Osteocyte (in vitro differentiated cells): ENCODE measurements at places on chromosomes 12 and 14. TPM values are rescaled to one million over a fixed set of nuclear protein-coding genes. Genes with fewer than 3 reads are reported as not detected.

TCL1A gene
- not detected in 2 replicates for total RNA-seq

CLEC1A gene
- total RNA-seq = not detected in 2 replicates

TMEM63C gene
- total RNA-seq = 0.11 and 0.39 TPM in 2 replicates

LGR5 gene
- 55.8 and 56.4 TPM in 2 replicates for total RNA-seq

WNT1 gene
- not detected in 2 replicates for total RNA-seq

NFE2 gene
- 0.30 TPM in 1 of 2 replicates, not detected in the other for total RNA-seq

RNASE12 gene
- not detected in 2 replicates for total RNA-seq

FOXG1 gene
- not detected in 2 replicates for total RNA-seq

PITPNM2 gene
- total RNA-seq = 10.1 and 11.0 TPM in 2 replicates

WIF1 gene
- total RNA-seq = not detected in 2 replicates

PLEKHD1 gene
- total RNA-seq = 0.08 and 0.10 TPM in 2 replicates

GRCh38 chr14:75277815-75278421 lies 710 bp upstream of the FOS start:
- H3K4me3 ChIP-seq = peak overlapping the region; percentile 92
- H3K36me3 ChIP-seq = peaks cover 22% of the 10 kb centered on the region
- H3K27ac ChIP-seq = peak overlapping the region; percentile 99
- no peak for DNase-seq
- H3K4me1 ChIP-seq = peaks cover 47% of the 10 kb centered on the region

GRCh38 chr12:46179693-46180452 lies 89.0 kb downstream of the SLC38A1 start:
- H3K27me3 ChIP-seq = no peaks in the 10 kb centered on the region
- DNase-seq = no peak
- no peak overlapping the region for H3K4me3 ChIP-seq
- H3K36me3 ChIP-seq = no peaks in the 10 kb centered on the region
- no peaks in the 10 kb centered on the region for H3K4me1 ChIP-seq
- no peak overlapping the region for H3K27ac ChIP-seq

- DNase-seq = no peak
- H3K4me1 ChIP-seq = peaks cover 26% of the 10 kb centered on the region
- peaks cover 3% of the 10 kb centered on the region for H3K36me3 ChIP-seq
- peak overlapping the region; percentile 73 for H3K27ac ChIP-seq
Measured at GRCh38 chr14:50985859-50986331, 41.6 kb upstream of the PYGL start.

- H3K27me3 ChIP-seq = peaks cover 31% of the 10 kb centered on the region
- peak; percentile 94 for DNase-seq
- no peaks in the 10 kb centered on the region for H3K36me3 ChIP-seq
- peaks cover 14% of the 10 kb centered on the region for H3K4me1 ChIP-seq
- peak overlapping the region; percentile 50 for H3K4me3 ChIP-seq
- H3K27ac ChIP-seq = peak overlapping the region; percentile 61
Measured at GRCh38 chr12:57904848-57905811, 36.2 kb upstream of the ATP23 start.

- H3K4me1 ChIP-seq = peaks cover 2% of the 10 kb centered on the region
- H3K27me3 ChIP-seq = no peaks in the 10 kb centered on the region
- H3K36me3 ChIP-seq = no peaks in the 10 kb centered on the region
- DNase-seq = no peak
Measured at GRCh38 chr12:89083491-89083890, 268.8 kb downstream of the DUSP6 start.

DNA sequence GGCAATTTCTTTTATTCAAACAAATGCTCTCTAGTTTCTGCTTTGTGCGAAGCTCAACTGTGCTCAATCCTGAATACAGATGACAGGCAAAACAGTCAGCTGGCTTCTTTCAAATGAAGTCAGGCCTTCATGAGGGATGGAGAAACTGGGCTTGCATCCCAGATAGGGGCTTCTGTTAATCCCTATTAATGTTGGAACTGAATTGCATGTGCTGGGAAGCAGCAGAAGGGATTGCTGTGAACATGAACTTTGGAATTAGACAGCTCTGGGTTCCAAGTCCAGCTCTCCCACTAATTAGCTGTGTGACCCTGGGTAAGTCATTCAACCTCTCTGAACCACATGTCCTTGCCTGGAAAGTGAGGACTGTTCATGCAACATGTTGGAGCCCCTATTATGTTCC lies 21.1 kb upstream of the CORO1C start:
- no peaks in the 10 kb centered on the region for H3K4me1 ChIP-seq
- no peak for DNase-seq
- H3K27ac ChIP-seq = no peak overlapping the region
- H3K36me3 ChIP-seq = no peaks in the 10 kb centered on the region

GRCh38 chr12:49091836-49092085 lies 2.8 kb downstream of the DHH start:
- H3K4me3 ChIP-seq = no peak overlapping the region
- no peak overlapping the region for H3K27ac ChIP-seq
- peaks cover 36% of the 10 kb centered on the region for H3K4me1 ChIP-seq
- H3K36me3 ChIP-seq = peaks cover 8% of the 10 kb centered on the region

DNA sequence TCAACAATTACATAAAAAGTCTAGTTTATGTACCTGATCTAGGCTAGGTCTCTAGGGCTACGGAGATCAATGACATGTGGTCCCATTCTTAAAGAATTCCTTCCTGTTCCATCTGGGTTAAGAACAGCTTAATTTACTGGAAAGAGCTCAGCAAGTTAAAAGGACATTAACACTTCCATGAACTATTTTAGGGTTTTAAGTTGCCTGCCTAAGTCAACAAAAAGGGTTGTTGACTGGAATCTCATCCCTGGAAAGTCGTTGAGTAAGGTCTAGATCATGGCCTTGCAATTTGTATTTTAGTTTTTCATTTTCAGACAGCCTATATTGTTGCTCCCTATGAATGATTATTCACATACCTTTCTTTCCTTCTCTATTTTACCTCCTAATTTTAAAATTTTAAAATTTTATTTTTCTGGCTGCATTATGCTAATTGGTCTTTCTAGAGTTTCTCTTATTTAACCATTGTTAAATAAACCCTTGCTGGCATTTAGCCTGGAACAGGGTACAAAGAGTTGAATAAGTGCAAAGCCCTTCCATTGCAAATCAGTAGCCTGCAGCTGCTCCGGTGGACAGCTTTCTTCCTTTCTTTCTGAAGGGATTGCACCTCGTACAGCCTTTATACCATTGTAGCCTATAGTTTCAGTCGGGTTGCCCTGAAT lies 66.3 kb downstream of the VRK1 start:
- DNase-seq = no peak
- no peaks in the 10 kb centered on the region for H3K4me1 ChIP-seq
- H3K36me3 ChIP-seq = peaks cover 4% of the 10 kb centered on the region
- H3K27ac ChIP-seq = no peak overlapping the region
- no peaks in the 10 kb centered on the region for H3K27me3 ChIP-seq
- H3K4me3 ChIP-seq = no peak overlapping the region

DNA sequence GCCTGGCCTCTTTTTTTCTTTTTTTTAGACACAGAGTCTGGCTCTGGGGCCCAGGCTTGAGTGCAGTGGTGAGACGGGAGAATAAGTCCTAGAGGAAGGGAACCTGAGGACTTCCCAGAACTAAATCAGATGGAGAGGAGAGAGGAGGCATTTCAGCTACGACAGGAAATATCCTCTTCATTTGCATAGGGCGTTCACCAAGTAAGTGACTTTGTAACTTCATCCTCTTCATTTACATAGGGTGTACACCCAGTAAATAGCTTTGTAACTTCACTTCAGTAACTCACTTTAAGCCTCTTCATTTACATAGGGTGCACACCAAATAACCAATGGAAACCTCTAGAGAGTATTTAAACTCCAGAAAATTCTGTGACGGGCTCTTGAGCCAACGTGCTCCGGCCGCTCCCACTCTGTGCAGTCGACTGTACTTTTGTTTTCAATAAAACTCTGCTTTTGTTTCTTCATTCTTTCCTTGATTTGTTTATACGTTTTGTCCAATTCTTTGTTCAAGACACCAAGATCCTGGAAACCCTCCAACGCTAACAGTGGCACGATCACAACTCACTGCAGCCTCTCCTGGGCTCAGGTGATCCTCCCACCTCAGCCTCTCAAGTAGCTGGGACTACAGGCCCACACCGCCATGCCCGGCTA lies 21.4 kb upstream of the ANKRD9 start:
- no peak for DNase-seq
- no peaks in the 10 kb centered on the region for H3K27me3 ChIP-seq
- H3K27ac ChIP-seq = no peak overlapping the region

- no peak overlapping the region for H3K27ac ChIP-seq
- no peaks in the 10 kb centered on the region for H3K4me1 ChIP-seq
- H3K36me3 ChIP-seq = no peaks in the 10 kb centered on the region
- H3K4me3 ChIP-seq = no peak overlapping the region
- no peak for DNase-seq
- H3K27me3 ChIP-seq = peaks cover 3% of the 10 kb centered on the region
Measured at GRCh38 chr12:3679831-3680230, 73.1 kb downstream of the CRACR2A start.

GRCh38 chr14:24283796-24284460 lies 12.5 kb upstream of the RABGGTA start:
- H3K4me3 ChIP-seq = no peak overlapping the region
- no peaks in the 10 kb centered on the region for H3K36me3 ChIP-seq

DNA sequence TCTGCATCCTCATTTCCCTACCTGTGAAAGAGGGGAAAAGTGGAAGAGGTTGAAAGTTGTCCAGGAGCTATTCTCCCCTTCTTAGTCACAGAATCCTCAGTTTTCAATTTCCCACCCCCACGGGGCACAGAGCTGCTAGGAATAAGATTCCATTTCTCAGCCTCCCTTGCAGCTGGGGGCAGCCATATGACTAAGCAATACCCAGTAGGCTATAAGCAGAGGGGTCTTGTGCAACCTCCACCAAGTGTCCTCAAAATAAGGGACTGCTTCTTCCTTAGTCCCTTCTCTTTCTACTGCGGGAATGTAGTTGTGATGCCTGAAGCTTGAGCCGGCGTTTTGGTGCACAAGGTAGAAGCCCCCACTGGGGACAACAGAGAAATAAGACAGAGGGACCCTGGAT lies 40.9 kb downstream of the VWF start:
- H3K4me1 ChIP-seq = peaks cover 22% of the 10 kb centered on the region
- no peak for DNase-seq
- H3K4me3 ChIP-seq = no peak overlapping the region
- no peaks in the 10 kb centered on the region for H3K27me3 ChIP-seq

- H3K36me3 ChIP-seq = peaks cover 15% of the 10 kb centered on the region
- H3K27me3 ChIP-seq = no peaks in the 10 kb centered on the region
- H3K4me1 ChIP-seq = peaks cover 84% of the 10 kb centered on the region
- H3K27ac ChIP-seq = peak overlapping the region; percentile 65
- H3K4me3 ChIP-seq = no peak overlapping the region
- no peak for DNase-seq
Measured at GRCh38 chr12:15693228-15693911, 95.8 kb downstream of the EPS8 start.

DNA sequence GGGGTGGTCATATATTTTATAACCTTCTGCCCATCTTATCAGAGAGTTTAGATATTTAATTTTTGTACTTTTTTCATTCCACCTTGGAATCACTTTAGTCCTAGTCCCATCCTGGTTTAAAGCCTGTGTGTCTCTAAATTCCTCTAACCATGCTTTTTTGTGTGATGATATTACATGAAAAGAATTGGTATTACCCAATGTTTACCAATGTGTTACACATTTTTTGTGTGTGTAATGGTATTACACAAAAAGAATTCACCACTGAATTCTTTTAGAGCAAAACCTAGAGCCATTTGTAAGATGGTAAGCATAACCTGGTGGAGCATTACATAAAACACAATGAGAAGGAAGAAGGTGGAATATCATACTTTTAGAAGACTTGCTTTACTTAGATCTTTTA lies 77.5 kb downstream of the FAR2 start:
- no peak for DNase-seq
- no peaks in the 10 kb centered on the region for H3K27me3 ChIP-seq
- peak overlapping the region; percentile 49 for H3K27ac ChIP-seq

DNA sequence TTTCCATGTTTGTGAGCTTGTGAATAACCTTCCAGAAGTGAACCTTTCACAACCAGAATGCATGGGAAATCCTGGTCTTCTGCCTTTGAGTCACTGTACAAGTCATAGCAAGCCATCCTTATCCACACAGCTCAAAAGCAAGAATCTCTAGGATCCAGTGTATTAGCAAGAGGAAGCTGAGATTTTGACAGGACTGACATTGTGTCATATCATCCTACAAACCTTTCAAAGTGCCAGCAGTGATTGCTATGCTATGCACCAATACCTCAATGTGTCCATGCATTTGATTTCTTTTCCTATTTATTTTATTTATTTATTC lies 13.5 kb upstream of the NRDE2 start:
- H3K4me1 ChIP-seq = no peaks in the 10 kb centered on the region
- no peaks in the 10 kb centered on the region for H3K36me3 ChIP-seq
- H3K4me3 ChIP-seq = no peak overlapping the region
- DNase-seq = no peak
- no peak overlapping the region for H3K27ac ChIP-seq

GRCh38 chr14:76375947-76376404 lies at the start of gene ESRRB:
Gene ESRRB (plus strand): TSS chr14:76376137. CDS start chr14:76376402, 265 bp downstream.
- H3K36me3 ChIP-seq = no peaks in the 10 kb centered on the region
- DNase-seq = no peak
- H3K27ac ChIP-seq = no peak within 1 kb of the TSS
- H3K4me1 ChIP-seq = peaks cover 11% of the 10 kb centered on the region
- H3K4me3 ChIP-seq = peak within 1 kb of the TSS; percentile 75

GRCh38 chr12:45986641-45987339 lies 3.6 kb downstream of the SCAF11 start:
- H3K27me3 ChIP-seq = no peaks in the 10 kb centered on the region
- no peak for DNase-seq
- H3K4me3 ChIP-seq = peak overlapping the region; percentile 90
- H3K4me1 ChIP-seq = peaks cover 64% of the 10 kb centered on the region
- H3K36me3 ChIP-seq = peaks cover 24% of the 10 kb centered on the region

- H3K27ac ChIP-seq = peak overlapping the region; percentile 77
- no peaks in the 10 kb centered on the region for H3K27me3 ChIP-seq
- no peak overlapping the region for H3K4me3 ChIP-seq
Measured at GRCh38 chr12:108630481-108631207, 3.0 kb downstream of the SELPLG start.

DNA sequence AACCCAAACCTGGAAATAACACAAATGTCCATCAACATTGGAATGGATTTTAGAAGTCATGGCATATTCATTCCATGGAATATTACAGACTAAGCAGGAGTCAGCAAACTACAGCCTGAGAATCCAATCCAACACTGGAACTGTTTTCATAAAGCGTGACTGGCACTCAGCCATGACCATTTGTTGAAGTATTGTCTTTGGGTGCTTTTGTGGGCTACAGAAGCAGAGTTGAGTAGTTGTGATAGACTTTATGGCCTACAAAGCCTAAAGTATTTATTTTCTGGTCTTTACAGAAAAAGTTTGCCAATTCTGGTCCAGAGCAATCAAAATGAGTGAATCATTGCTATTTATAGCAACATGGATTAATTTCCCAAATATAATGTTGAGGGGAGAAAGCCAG lies 34.5 kb upstream of the FRS2 start:
- no peaks in the 10 kb centered on the region for H3K36me3 ChIP-seq

- H3K27me3 ChIP-seq = no peaks in the 10 kb centered on the region
- H3K4me3 ChIP-seq = no peak overlapping the region
- peaks cover 5% of the 10 kb centered on the region for H3K36me3 ChIP-seq
- no peak for DNase-seq
- peaks cover 40% of the 10 kb centered on the region for H3K4me1 ChIP-seq
Measured at GRCh38 chr12:67677166-67677565, 28.6 kb downstream of the DYRK2 start.

GRCh38 chr12:56222531-56222895 lies 791 bp upstream of the RNF41 start:
- H3K4me1 ChIP-seq = peaks cover 38% of the 10 kb centered on the region
- H3K36me3 ChIP-seq = peaks cover 4% of the 10 kb centered on the region
- no peaks in the 10 kb centered on the region for H3K27me3 ChIP-seq
- H3K4me3 ChIP-seq = peak overlapping the region; percentile 99
